ENCODE measurements at places on chromosomes 7 and 10.

DNA sequence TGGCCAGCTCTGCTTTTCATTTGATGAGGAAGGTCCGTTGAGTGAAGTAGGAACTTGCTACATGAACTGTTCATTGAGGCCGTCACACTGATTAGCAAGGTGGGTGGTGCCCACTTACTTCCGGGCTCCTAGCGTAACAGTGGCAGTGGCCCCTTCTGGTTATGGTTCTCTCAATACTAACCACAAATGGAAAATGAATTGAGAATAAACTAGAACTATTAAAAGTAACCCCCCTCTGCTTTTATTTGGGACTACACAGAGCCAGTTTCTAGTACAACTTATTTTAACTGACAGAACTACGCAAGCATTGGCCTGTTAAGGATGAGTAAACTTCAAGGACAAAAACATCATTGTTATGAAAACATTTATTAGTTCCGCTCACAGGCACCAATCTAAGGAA is 519.1 kb downstream of the INHBA start:
- DNase-seq = no peak

- no peak for DNase-seq
Measured at GRCh38 chr7:49635800-49636199, 137.6 kb upstream of the VWC2 start.

- DNase-seq = peak; percentile 65
Measured at GRCh38 chr7:101527844-101528667, 101.0 kb downstream of the MYL10 start.

DNA sequence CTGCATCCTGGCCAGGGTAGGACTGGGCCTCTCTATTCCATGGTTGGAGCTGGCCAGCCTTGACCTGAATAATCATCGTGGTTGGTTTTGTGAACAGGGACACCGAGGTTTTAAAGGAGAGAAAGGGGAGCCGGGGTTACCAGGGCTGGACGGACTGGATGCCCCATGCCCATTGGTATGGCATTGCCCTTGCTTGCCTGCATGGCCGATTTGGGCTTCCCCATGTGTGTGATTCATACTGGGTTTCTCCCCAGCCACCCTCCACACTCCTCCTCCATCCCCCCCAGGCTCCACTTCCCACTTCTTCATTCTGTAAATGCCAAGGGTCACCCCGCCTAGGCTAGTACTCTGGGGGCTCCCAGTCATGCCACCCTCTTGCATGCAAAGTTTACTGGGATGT is 98.8 kb upstream of the MACROH2A2 start:
- no peak for DNase-seq
